Stimulated activated CD4-positive, alpha-beta T cell treated with anti-CD3 and anti-CD28 coated beads, Interleukin-1b, Interleukin-23, amount 100 ng/mL, for 1 hour (primary cell): ENCODE measurements at places on chromosomes 2 and 18.

- DNase-seq, result no peak
These were observed 150.5 kb downstream of the ARHGAP15 start for GRCh38 chr2:143279672-143280071.

DNA sequence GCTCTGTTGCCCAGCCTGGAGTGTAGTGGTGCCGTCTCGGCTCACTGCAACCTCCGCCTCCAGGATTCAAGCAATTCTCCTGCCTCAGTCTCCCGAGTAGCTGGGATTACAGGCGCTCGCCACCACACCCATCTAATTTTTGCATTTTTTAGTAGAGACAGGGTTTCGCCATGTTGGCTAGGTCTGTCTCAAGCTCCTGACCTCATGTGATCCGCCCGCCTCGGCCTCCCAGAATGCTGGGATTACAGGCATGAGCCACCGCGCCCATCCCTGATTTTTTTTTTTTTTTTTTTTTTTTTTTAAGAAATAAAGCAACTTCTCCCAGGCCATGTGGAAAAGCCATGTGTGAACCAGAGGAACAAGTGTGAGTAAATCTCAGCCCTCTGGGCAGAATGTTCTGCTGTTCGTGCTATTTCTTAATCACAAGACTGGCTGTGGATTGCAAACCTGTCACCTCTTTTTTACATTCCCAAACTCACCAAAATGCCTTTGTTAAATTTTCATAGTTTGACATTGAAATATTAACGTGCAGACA is 6.4 kb upstream of the SH3BP4 start:
- no peak for DNase-seq

- no peak for DNase-seq
These were observed 162.5 kb upstream of the EPAS1 start for GRCh38 chr2:46134531-46135227.

- DNase-seq, result no peak
These were observed 82.8 kb upstream of the PNPT1 start for GRCh38 chr2:55776479-55776878.
